ENCODE measurements at places on chromosomes 13 and 19.

- no peak for DNase-seq
Observed at GRCh38 chr13:110129076-110129475, 177.9 kb downstream of the COL4A1 start.

DNA sequence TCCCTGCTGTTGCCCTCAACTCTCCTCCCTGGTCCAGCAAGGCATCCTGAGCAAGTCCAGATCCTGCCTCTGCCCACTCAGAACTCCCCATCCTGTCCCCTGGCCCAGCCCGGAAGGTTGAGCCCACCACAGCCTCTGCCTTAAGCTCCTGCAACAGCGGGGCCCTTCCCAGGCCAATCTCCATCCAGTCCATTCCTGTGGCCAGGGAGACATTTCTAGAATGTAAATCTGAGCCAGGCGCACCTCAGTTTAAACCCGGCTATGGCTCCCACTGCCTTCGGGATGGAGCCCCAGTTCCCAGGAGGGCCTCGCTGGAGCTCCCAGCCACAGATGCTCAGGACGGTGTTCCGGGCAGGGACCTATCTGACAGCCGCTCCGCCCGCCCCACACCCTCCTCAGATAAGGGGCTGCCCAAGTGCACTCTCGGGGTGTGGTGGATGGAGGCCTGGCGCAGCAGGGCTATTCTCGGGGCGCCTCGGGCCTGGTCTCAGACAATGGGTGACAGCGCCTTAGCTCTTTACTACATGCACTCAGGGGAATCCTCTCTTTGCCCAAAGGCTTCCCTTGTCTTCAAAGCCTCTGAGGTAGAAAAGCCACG, 5.3 kb downstream of the TRAPPC6A start:
- no peak for DNase-seq

GRCh38 chr13:33911521-33911920, 93.6 kb downstream of the RFC3 start:
- no peak for DNase-seq

DNA sequence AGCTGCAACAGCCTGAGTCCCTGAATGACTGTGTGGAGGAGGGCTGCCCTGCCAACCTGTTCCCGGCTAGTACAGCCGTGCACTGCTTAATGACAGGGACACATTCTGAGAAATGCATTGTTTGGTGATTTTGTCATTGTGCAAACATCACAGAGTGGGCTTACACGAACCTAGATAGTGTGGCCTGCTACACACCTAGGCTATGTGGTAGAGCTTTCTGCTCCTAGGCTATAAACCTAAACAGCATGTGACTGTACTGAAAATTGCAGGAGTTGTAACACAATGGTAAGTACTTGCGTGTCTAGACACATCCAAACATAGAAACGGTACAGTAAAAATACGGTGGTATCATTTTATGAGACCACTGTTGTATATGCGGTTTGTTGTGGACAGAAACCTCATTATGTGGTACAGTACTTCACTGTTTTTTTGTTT, 35.0 kb downstream of the VASP start:
- DNase-seq = no peak

DNA sequence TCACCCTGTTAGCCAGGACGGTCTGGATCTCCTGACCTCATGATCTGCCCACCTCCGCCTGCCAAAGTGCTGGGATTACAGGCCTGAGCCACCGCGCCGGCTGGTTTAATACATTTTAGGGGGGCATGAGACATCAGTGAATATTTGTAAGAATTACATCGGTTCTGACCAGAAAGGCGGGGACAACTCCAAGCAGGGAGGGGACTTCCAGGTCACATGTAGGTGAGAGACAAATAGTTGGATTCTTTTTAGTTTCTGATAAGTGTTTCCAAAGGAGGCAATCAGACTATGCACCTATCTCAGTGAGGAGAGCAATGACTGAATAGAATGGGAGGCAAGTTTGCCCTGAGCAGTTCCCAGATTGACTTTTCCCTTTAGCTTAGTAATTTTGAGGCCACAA, 3.7 kb upstream of the ZNF552 start:
- no peak for DNase-seq

GRCh38 chr13:111047326-111047725, 67.8 kb upstream of the ARHGEF7 start:
- DNase-seq = no peak

DNA sequence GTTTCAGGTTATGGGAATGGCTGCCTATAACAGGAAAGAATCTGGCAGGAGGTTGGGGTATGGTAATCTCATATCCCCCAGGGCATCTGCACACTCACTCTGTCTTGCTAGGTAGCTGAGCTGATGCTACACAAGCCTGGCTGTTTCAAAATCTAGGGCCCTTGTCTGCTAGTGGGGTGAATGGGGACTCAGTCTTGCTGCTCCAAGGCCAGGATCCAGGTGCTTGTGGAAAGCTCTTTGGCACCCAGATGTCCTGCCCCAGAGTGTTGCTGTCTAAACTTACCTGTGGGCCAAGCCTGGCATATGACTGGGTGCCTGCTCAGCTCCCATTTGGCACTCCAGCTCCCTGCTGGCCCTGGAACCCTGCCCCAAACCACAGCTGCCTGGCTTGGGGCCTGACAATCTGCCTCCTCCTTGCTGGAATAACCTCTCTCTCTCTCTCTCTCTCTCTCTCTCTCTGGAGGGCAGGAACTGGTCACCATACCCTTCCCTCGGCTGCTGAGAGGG, 158.1 kb upstream of the TSC22D1 start:
- no peak for DNase-seq

- no peak for DNase-seq
Observed at GRCh38 chr19:7617735-7618134, 11.6 kb downstream of the XAB2 start.

DNA sequence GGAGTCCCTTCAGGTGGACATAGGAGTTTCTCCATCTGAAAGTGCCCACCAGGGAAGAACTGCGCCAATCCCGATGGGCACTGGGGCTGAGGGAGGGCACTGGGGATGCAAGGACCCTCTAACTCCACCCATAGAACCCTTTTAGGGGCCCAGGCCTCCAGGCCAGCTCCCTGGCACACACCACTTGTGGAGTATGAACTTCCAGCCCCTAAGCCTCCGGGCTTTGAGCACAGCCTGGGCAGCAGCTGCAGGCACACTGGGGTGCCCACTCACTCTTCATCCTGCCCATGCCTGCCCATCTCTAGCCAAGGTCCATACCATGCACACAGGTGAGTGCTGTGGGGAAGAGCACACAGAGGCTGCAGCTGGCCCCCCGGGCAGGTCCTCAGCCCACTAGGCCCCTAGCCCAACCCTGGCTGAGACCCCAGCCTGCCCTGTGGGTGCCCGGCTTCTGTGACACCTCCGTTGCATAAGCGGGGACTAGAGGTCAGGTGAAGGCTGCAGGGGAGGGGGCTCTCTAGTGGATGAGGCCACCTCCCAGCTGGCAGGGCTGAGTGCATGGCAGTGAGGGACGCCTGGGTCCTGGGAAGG, 14.6 kb upstream of the SLC7A10 start:
- DNase-seq = no peak

- no peak for DNase-seq
Observed at GRCh38 chr13:112658808-112659207, 31.0 kb upstream of the ATP11A start.

DNA sequence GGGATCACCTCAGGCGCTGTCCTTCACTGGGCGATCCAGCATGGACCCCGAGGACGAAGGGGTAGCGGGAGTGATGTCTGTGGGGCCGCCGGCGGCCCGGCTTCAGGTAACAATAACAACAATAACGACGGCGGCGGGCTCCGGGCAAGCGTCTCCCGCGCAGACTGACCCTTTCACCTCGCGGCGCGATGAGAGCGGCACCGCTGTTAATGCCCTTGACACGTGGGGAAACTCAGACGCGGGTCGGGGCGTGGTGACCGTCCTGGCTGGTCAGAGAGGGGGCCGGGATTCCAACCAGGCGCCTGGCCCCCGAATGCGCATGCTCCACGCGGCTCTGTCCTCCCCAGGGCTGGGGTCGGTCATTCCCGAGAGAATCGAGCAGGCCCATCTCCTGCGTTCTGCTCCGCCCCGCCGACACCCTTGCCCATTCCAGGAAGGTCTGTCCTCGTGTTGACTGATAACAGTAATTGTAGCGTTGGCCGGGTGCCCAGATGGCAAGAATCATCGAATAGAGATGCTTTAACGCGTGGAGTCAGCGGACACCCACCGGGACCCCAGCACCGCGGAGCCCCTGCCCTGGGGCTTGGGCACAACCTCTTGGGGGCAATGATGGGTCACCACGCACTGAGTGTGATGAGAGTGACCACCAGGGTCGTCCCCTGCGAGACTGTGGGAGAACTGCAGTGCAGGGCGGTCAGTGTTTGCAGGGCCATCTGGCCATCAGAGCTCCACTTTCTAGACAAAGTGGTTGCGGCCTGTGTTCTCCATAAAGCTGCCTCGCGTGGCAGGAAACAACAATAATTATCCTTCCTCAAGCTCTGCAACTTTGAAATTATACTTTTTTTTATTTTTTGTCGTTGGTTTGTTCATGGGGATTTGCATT, 528 bp downstream of the ZNF8 start:
- peak; percentile 83 for DNase-seq

DNA sequence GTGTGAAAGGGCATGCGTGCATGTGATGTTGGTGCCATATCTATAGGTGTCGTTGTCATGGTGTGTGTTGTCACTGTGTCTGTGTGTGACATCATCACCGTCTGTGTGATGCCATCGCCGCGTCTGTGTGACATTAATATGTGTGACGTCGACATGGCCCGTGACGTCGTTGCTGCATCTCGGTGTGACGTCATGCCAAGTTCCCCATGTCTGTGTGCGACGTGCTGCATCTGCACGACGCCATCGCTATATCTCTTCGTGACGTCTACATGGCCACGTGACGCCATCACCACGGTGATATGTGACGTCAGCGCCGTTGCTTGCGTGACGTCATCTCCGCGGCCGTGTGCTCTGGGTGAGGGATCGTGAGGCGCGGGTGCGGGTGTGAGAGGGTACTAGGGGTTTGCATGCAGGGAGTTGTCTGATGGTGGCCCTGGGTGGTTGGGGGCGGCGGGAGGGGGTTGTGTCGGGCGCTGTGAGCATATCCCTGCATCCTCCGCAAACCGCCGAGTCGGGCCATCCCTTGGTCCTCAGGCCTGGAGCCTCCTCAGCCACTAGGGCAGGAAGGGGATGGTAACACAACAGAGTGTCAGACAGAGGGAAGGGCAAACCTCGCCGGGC, 14.6 kb downstream of the GTPBP3 start:
- DNase-seq = no peak

DNA sequence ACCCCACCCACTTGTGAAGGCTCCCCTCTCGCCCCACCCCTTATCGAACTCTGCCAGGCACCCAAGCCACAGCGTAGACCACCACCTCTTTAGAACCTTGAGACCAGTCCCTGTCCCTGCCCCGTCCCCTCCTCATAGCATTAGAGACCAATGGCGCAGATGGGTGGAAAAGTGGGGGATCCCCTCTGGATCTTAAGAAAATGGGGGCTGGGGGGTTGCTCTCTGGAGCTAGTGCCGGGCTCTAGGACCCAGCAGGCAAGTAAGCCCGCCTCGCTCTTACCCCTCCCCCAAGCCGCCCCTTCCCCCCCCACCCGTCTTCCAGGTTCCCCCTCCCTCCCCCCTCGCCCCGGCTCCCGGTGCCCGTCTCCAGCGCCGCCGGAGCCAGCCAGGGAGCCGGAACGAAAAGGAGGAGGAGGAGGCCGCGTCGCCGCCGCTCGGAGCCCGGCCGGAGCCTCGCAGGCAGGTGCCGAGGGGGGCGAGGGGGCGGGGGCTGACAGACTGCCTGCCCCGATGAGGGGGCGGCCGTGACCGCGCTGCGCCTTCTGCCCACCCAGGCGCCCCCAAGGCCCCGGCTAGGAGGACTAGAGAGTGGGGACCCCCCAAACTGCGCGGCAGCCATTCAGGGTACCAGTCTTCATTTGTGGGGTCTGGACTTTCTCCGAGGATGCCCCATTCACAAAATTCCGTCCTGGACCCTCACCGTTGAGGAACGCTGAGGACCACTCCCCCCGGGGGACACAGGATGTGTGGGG, at the start of gene SPRED3:
Gene SPRED3, plus strand, starts transcription at position 349 of the 752 bp plus-strand sequence. CDS start 1,606 bp downstream, outside the sequence.
- DNase-seq = no peak

DNA sequence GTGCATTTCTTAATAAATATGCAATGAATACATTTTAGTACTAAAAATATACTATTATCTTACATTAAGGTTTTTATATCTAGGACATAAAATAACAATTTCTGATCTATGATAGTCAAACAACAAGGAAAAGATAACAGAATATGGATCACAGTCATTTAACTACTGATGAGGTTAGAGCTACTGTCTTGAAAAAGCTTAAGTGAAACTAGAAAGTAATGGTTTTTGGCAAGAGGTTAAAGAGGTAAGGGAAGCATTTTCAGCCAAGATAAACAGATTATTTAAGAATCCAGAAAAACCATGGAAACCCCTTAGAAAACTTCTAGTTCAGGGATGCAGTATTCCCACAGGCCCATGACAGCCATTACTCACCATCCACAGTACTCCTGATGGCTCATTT, 787.4 kb downstream of the DACH1 start:
- no peak for DNase-seq

GRCh38 chr13:63983366-63983765, 2567.7 kb upstream of the PCDH20 start:
- no peak for DNase-seq

GRCh38 chr13:108828086-108828815, 198.8 kb downstream of the MYO16 start:
- DNase-seq = no peak

DNA sequence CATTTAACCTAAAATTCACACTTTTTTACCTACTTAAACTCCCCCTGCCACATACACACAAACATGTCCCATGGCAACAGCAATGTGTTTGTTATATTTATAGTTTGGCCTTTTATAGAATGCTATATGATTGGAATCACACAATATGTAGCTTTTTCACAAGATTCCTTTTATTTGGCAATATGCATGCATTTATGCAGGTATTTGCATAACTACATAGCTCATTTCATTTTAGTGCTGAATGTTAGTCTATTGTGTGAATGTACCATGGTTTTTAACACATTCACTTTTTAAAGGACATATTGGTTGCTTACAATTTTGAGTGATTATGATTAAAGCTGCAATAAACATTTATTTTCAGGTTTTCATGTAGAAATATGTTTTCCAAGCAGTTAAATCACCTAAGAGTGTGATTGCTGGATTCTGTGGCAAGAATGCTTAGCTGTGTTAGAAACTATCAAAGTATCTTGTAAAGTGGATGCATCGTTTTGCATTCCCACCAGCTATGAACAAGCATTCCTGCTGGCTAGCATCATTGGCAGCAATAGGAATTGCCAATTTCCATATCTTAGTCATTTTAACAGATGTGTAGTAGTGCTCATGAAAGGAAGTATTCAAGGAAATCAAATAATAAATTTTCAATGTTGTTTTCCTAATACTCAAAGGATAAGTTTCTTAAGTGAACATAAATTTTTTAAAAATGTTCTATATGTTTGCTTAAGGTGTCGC, 557.0 kb downstream of the SLITRK1 start:
- DNase-seq = no peak

GRCh38 chr19:37928527-37929286, 21.7 kb downstream of the SIPA1L3 start:
- no peak for DNase-seq

DNA sequence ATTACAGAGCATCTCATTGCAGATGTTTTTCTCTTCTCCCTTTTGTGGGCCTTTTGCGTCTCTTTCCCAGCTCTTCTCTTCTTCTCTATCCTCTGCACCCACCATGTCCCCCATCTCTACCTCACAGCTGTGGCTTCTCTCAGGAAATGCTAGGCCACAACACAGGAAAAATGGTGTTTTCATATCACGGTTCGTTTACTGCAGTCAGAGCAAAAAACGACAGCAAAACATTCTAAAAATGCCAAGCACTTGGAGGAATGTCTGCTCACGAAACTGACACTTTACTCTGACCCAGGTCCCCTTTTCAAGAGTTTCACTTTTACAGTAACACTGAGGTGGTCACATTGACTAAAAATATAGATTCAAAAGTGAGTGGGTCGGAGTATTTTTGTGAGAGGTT, 152.2 kb downstream of the DCT start:
- no peak for DNase-seq

- DNase-seq = no peak
Observed at GRCh38 chr19:27794494-27795042, 1418.4 kb downstream of the UQCRFS1 start.

Data from coronary artery (tissue), 2 donors.